Stimulated activated CD8-positive, alpha-beta memory T cell treated with anti-CD3 and anti-CD28 coated beads, Interleukin-4, amount 100 ng/mL, for 1 hour (primary cell): ENCODE measurements at places on chromosomes 4 and X.
A peak's percentile ranks its signal among the peaks of the same experiment; 100 is the strongest.

GRCh38 chrX:120238933-120239332 lies 11.7 kb upstream of the ZBTB33 start:
- DNase-seq, result no peak

DNA sequence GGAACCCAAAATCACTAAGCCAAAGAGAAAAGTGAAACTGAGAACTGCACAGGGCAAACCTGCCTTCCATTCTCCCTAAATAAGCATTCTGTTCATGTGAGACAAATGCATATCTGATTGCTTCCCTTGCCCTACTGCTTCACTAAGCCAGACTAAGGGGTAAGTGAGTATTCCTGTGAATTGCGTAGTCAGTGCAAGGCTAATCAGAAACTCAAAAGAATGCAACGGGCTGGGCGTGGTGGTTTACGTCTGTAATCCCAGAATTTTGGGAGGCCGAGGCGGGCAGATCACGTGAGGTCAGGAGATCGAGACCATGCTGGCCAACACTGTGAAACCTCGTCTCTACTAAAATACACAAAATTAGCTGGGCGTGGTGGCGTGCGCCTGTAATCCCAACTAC lies 10.8 kb upstream of the XIAP start:
- DNase-seq, result no peak

- no peak for DNase-seq
Measured at GRCh38 chr4:183797011-183797444, 108.1 kb upstream of the STOX2 start.

GRCh38 chrX:118536687-118537461 lies 41.3 kb downstream of the DOCK11 start:
- DNase-seq, result peak; percentile 15

DNA sequence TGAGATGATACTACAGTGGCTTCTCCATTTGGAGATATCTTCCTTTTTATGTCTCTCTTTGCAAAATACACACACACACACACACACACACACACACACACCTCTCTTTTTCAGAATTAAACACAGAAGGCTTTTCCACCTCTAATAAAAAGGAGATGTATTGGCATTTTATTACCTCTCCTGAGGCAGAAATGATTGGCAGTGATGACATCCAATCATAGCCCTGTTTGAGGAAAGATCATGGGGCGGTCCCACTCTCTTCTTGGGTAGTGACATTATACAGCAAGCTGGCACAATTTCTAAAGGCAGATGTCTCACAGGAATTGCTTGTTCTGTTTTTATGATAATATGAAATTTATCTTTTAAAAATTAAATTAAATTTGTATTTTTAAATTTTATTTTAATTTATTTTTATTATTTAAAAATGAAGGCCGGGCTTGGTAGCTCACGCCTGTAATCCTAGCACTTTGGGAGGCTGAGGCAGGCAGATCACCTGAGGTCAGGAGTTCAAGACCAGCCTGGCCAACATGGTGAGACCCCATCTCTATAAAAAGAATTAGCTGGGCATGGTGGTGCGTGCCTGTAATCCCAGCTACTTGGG lies 15.6 kb downstream of the CHRNA9 start:
- DNase-seq, result no peak

GRCh38 chr4:69787879-69788278 lies 27.5 kb upstream of the SULT1B1 start:
- DNase-seq, result no peak

DNA sequence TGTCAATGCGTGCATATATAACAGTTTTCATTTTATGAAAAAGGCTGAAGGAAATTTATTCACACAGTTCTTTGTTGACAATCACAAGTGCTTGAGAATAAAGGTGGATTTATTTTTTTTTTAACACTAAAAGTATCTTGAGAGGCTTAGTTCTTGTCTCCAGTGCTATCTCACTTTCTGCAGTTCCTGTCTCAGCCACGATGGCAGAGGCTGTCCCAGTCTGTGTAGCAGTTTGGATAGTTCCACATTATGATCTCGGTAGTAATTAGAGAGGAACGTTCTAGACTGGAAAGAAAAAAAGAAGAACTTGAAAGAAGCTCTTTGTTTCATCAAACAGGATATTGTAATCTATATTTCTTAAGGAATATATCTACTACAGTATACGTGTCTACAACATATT lies 229.0 kb downstream of the UGT8 start:
- no peak for DNase-seq

- DNase-seq, result no peak
Measured at GRCh38 chrX:139834879-139835278, 98.0 kb downstream of the ATP11C start.

DNA sequence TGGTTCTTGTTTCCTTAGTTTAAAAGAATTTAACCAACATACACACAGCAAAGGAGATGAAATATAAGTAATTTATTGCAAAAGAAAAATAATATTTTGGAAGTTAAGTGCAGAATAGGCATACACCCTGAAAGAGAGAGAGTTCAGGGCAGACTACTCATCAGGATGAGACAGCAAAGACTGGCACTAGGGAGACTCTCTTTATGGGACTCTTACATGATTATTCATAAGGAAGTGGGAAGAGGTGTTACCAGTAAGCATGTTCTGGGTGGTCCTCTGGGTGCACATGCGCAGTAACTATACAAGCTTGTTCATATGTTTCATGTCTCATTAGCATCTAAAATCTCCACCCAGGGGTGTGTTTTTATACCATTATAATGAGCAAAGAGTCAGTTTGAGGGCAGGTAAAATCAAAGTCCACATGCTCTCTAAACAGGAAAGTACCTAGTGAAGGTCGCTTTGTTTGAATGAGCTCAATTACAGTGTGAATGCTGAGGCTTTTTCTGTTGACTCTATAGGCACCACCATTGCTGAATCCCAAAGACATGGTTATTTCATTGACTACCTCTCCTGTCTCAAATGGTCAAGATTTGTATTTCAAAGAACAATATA lies 38.2 kb upstream of the PRDM5 start:
- DNase-seq, result no peak

- no peak for DNase-seq
Measured at GRCh38 chr4:70153937-70154336, at the start of gene PRR27. Gene PRR27 (plus strand): TSS chr4:70154237. CDS start chr4:70154376, 139 bp downstream.

- no peak for DNase-seq
Measured at GRCh38 chr4:182745237-182745636, 171.9 kb downstream of the DCTD start.

DNA sequence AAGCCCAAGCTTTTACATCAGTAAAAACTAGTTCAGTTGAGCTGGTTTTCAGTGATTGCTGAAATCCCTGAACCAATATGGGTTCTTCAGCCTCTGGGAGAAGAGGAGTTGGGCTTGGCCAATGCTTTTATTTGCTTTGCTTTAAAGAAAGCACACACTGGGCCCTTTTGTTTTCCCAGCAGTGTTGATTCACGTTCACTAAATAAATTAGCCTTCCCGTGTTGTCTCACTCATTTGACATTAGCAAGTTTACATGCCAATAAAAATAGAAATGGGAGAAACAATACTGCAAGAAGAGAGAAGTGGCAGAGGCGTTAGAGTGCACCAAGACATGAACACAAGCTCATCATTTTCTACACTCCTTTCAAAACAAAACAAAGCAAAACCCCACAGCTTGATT lies 136.2 kb downstream of the SHROOM3 start:
- no peak for DNase-seq

GRCh38 chr4:21628116-21628670 lies 320.4 kb downstream of the KCNIP4 start:
- no peak for DNase-seq

DNA sequence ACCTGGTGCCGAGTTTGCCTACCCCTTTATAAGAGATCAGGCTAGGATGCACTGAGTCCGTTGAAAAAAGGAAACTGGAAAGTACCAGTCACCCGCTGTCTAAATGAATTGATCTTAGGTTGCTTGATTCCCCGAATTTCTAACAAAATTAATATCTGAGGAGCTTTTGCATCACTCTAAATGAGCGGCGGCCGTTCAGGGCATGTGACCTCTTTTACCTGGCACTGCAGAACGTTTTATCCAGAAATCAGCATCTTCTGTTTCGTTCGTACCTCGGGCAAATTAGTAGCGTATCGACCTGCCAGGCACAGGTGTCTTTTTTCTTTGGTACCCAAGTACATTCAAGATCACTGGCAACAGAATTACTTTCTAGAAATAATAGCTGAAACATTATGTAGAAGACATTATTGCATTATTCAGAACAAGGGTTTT lies 876 bp downstream of the KLHL2 start:
- no peak for DNase-seq

GRCh38 chr4:103626296-103626695 lies 93.5 kb downstream of the TACR3 start:
- no peak for DNase-seq

- DNase-seq, result no peak
Measured at GRCh38 chr4:25065431-25065858, 34.7 kb upstream of the LGI2 start.

- no peak for DNase-seq
Measured at GRCh38 chr4:147015491-147015890, 69.8 kb upstream of the TTC29 start.

- no peak for DNase-seq
Measured at GRCh38 chr4:36323816-36324419, 42.5 kb downstream of the DTHD1 start.

- DNase-seq, result no peak
Measured at GRCh38 chrX:70338290-70338689, 48.4 kb downstream of the KIF4A start.
